ENCODE measurements at places on chromosomes 2 and 18.

GRCh38 chr2:158038901-158039300 is 62.8 kb upstream of the UPP2 start:
- DNase-seq, result no peak

DNA sequence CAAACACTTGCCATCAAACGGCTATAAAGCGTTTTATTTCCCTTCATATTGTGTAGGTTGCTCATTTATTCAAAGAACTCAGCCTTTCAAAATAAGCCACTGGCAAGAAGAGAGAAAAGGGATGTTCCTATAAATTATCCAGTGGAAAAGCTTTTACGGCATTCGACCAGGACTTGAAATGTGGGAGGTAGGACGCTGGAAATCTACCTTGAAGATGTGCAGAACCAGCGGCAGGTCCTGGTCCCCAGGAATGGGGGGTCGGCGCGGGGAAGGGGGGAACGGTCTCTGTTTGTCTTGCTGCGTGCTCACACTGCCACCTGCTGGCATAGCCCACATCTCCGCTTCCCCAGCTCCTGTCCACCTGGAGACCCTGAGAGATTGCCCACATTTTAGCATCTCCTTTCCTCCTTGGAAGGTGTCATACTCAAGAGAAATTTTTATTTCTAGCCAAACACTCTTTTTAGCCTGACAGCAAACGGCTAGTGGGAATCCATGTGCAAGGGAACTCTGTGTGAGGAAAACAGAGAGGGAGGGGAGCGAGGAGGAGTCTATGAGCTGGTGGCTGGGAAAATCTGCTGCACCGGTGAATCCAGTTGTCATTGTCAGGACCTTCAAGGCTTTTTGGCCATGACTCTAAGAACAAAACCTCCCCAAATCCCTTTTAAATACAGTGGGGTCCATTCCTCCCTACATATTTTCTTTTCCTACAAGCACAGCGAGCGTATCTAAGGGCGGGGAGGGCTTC is 349.0 kb upstream of the PKDCC start:
- DNase-seq, result no peak

GRCh38 chr2:145617420-145617819 is 1097.5 kb upstream of the ZEB2 start:
- no peak for DNase-seq

- DNase-seq, result no peak
These were observed 37.3 kb downstream of the USP14 start for GRCh38 chr18:195651-196050.

DNA sequence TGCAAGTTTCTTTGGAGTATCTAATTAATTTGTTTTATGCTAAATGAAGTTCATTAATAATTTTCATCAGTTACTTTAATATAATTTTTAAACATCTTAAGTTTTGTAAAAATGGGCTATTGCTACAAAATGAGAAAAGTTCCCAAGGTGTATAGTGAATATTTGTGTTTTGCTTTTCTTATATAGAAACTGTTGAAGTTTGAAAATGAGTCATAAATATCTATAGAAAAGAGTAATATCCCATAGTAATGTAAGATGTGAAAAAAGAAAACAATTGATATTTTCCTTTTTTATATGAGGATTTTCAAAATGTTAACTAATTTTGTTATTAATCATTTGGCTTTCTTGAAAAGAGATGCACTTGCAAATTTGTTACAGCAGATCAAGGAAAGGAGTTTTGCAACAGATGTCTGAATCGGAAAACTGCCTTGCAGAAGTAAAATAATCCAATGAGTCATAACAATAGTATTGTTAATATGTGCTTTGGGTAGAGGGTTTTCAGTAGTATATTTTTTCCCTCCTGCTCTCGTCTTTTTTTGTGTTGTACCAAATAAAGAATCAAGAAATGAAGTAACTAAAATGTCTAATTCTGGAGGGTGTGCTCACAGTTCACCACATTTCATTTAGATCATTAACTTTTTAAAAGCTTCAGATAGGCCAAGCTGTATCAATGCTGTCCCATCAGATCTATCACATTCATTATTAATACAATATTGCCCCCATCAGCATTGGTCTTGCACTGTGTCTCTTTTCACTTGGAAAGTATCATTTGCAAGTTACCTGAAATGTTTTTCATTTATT is 15.5 kb downstream of the DUSP19 start:
- DNase-seq, result peak; percentile 22

DNA sequence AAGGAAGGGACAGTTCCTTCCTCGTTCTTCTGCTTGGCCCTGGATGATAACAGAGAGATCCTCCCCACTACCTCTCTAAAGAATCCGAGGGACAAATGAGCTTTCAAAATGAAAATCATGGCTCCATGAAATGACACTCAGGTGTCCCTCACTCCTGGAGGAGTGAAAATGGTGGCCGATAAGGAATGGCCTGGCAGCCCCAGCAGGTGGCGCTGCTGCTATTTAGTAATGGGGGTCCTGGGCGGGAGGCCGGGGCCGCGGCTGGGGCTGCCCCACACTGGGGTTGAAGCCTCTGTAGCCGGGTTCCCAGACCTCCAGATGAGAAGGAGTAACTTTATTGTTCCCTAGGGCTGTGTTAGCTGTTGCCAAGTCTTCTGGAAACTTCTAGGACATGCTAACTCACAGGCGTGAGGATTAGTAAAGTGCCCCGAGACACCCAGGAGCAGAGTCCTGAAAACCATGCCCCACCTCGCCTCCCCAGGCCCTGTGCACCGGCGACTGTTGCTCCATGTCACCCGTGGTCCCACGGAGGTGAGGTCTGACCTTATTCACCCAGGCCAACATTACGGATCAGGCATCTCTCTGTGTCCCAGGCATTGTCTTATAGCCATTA is 138.0 kb downstream of the CTIF start:
- no peak for DNase-seq

DNA sequence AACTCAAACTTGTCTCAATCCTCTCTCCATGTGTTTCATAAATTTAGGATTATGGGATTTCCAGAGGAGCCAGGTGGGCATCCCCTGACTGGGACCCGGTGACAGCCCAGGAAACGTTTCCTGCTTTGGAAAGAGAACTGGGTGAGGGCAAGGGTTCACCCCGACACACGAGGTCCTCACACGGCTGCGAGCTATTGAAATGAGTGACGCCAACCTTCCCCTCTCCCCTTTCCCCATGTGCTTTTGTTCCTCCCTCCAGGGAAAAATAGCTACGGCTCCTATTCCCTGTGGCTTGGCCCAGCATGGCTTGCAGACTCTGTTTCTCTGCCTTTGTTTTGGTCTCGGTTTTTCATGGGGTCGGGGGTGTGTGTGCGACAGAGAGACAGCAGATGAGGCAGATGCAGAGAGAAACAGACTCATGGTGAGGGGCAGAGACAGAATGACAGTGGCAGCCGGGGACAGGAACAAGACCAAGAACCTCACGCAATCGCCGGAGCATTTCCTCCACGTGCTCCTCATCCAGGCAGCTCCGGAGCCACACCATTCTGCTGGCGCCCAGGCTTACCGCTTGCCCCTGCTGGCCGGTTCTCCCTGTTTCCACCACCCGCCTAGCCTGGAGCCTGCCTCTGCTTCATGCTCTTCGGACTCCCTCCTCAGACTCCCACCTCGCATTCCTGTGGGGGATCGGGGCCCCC is 238.5 kb downstream of the DYSF start:
- no peak for DNase-seq

DNA sequence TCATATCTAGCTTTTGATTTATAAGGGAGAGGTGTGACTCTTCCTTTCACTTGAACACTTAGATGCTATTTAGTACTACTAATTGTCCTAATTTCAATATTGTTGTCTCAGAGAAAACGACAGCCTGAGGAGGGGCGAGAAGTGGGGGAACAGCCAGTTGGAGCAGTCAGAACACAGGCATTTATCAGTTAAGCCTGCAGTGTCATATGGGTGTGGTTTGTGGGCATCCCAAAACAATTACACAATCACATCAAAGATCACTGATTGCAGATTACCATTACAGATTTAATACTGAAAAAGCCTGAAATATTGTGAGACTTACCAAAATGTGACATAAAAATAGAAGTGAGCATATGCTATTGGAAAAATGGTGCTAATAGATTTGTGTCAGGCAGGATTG is 15.8 kb downstream of the TMEM131 start:
- DNase-seq, result no peak

GRCh38 chr2:241811201-241811951 is 2.4 kb downstream of the NEU4 start:
- DNase-seq, result no peak

- no peak for DNase-seq
These were observed 60.9 kb downstream of the CPS1 start for GRCh38 chr2:210617318-210617717.

DNA sequence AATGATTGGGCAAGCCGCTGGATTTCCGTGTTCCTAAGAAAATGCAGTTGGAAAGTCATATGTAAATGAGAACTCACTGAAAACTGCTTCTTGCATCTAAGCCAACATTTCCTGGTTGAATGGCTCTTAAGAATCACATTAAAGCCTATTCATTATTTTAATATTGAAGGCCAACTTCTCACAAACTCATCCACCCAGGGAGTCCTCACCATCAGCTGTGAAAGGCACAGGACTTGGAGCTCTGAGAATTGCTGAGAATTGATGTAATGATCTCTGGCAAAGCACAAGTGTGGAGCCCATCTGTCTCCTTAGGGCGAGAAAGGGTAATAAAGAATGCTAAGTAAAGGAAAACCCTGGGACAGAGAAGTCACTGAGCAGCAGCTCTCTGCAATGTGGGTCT is 55.9 kb upstream of the APCDD1 start:
- DNase-seq, result no peak

DNA sequence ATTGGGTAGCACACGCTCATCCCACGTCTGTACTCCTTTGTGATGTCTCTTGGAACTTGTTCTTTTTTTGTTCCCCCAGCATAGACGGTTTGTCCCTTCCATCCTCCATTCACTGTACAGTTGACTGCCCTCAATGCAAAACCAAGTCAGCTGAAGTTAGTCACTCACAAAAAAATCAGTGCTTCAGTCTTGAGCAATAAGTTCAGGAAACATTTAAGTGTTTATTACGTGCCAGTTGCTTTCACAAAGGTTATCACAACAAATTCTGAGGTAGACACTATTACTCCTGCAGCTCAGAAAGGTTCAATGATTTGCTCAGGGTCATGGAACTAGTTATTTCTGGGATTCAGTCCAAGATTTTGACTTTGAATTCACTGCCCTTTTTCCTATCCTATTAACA is 102.2 kb downstream of the PDE1A start:
- no peak for DNase-seq

DNA sequence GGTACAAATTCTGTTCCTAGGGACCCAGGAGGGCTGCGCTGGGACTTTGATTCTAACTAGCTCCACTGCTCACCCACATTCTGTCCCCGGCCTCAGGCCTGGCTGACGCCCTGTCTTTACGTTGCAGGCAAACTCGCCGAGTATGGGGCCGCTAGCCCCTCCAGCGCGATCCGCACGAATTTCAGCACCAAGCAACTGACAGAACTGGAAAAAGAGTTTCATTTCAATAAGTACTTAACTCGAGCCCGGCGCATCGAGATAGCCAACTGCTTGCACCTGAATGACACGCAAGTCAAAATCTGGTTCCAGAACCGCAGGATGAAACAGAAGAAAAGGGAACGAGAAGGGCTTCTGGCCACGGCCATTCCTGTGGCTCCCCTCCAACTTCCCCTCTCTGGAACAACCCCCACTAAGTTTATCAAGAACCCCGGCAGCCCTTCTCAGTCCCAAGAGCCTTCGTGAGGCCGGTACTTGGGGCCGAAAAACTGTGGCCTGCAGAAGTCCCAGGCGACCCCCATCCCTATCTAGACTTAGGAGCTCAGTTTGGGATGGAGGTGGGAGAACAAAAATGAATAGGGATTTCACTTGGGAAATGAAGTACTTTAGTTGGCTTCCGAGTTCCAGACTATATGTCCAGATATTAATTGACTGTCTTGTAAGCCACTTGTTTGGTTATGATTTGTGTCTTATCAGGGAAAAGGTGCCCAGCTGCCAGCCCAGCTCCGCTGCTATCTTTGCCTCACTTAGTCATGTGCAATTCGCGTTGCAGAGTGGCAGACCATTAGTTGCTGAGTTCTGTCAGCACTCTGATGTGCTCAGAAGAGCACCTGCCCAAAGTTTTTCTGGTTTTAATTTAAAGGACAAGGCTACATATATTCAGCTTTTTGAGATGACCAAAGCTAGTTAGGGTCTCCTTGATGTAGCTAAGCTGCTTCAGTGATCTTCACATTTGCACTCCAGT is 1.5 kb downstream of the HOXD1 start:
- DNase-seq, result no peak
